ENCODE measurements at places on chromosomes 6 and 20.

GRCh38 chr20:23122796-23123655 lies 36.9 kb upstream of the CD93 start:
- no peak for DNase-seq

- no peak for DNase-seq
These were observed 16.2 kb upstream of the RNF39 start for GRCh38 chr6:30091577-30092381.

DNA sequence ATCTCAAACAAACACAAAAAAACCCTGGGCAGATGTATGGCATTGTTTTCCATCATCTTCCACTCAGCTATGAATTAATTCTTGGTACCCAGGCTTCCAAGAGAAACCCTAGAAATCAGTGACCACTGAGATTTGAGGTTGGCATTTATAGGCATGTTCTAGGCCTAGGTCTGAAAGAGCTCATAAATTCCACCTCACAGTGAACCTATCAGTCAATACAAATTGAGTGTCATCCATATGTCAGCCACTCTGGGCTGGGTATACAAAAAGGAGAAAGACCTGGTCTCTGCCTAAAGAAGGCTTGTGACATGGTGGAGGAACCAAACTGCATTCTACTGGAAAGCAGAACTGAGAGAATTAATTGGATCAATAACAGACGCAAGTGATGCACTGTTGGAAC lies 30.2 kb downstream of the C20orf173 start:
- DNase-seq: no peak

GRCh38 chr6:105317607-105318533 lies 85.0 kb downstream of the PREP start:
- DNase-seq: no peak

DNA sequence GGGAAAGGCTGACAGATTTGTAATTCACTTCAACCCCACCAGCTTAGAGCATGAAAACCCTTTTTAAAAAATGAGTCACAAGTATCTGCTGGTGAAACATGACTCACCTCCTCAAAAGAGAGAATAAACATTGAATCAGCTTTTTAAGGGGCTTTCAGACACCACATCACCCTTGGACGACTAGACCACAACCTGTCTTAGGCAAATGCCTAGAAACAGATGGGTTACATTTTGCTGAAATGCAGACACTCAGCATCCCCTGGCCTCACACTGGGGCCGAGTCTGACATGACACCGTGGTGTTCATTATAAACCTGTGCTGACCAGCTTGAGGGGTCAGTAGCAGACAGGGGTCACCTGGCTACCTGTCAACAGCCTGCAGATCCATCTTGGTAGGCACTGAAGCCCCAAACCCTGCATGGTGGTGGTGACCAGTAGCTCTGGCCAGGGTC lies 175.3 kb upstream of the CST7 start:
- no peak for DNase-seq

- no peak for DNase-seq
These were observed 99.7 kb upstream of the ZNF217 start for GRCh38 chr20:53693262-53693871.

- no peak for DNase-seq
These were observed 134.1 kb upstream of the SALL4 start for GRCh38 chr20:51936377-51936776.

DNA sequence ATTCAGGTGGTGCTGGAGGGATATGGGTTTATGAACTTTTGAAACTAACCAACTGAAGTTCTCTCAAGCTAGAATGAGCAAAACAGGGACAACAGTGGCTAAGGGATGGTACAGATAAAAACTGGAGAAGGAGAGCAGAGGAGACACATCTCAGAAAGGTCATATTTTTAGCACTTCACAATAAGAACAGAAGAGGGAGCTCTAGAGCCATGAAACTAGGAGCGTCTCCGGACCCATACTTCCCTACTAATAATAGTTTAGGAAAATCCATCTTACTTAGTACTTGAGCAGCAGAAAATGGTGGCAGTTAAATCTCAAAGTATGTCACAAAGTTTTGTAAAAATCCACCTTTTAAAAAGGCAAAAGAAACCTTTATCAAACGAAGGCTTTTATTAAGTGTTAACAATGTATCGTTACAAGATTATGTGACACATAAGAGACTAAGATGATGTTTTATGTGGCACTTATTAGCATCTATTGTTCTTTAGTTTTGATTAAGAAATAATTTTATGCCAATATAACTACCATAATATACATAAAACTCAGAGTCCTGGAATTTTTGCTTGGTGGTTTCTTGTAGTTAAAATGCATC lies 278.6 kb downstream of the TBC1D32 start:
- no peak for DNase-seq

DNA sequence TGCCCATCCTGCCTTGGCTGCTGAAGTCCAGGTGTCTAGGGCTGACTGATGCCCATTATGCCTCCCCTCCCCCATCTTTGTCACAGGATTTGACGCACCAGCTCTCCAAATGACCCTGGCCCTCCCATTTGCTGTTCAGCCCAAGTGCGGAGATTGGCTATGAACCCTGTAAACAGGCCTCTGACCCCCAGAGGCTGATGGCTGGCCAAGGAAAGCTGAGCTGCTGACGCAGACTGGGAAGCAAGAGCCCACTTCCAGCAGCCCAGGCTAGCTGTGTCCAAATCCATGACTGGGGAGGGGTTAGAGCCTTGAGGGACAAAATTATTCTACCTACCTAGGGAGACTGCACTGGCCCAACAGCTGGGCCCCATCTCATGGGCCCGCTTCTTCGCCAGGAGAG lies 797 bp upstream of the GNRH2 start:
- DNase-seq: no peak

DNA sequence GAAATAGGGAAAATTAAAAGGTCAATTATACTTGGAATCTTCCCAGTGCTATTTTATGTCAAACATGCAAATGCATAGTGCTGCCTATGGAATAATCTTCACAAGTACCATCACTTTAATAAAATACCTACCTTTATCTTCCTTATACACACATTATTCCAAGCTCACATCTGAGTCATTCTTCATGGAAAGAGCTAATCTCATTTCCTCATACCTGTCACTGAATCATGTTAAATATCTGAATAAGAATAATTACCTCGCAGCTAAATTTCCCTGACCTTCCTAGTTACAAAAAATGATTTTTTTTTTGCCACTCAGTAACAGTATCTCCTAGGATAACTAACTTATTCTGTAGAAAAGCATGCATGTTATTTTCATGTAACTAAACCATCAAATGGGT lies 661.4 kb upstream of the HS3ST5 start:
- no peak for DNase-seq

DNA sequence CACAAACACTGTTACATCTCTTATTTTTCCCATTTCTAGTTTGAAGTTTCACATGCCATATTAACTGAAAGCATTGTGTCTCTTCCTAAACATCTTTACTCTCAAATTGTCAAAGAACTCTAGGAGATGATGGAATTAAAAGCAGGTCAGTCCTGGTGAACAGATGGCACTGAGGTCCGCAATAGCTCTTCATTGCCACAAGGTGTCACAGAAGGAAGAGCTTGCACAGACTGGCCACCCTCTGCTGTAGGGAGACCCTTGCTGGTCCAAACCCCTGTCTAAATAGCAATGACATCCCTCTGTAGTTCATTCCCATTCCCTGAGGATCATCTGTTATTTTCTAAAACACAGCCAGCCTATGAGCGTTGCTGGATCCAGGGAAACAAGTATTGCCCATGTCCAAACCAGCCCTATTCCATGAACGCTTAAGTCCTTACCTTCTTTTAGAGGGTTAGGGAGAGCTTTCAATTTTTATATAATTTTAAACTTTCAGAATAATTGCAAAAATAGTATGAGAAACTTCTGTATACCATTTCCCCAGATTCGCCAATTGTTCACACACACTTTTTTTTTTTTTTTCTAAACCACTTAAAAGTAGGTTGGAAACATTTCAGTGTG lies 10.1 kb upstream of the HDAC2 start:
- DNase-seq: no peak

GRCh38 chr20:58657262-58657661 lies 6.2 kb downstream of the STX16 start:
- DNase-seq: no peak

GRCh38 chr6:84876723-84877514 lies 112.5 kb upstream of the TBX18 start:
- DNase-seq: no peak

- no peak for DNase-seq
These were observed 539 bp downstream of the TMEM200A start for GRCh38 chr6:130366107-130367005.

GRCh38 chr20:53379014-53379832 lies 214.4 kb downstream of the ZNF217 start:
- DNase-seq: no peak

DNA sequence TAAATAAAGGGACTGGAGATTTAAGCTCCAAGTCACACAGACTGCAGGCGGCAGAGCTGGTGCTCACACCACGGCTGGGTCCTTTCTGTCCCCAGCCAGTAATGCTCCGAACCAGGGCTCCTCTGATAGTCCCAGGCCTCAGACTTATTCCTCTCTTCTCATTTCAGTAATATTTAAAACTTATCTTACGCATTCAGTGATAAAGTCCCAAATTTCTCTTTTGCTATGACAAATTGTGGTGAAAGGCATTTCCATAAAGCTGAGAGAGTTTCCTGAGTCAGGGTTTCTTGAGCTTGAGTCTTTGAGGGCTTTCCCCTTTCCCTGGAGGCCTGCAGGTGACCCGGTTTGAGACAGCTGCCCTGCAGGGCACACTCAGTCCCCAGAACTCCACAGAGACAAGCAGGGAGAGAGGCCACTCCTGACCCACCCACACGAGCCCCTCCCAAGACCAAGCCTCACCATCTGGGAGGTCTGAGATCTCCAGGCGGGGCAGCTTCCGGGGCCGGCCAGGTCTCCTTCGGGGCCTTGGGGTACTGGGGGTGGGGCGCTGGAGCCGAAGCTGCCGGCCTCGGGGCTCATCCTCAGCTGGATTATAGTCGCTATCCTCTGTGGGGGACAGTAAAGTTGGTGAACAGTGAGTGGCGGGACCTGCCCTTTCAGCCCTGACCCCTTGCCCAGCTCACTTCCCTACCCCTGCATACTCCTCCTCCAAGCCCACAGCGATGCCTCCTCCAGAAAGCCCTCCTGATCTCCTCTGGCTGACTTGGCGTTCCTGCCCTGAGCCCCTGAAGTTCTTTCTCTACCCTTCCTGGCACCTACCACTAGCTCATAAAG lies 6.6 kb downstream of the ZNF335 start:
- DNase-seq: no peak

GRCh38 chr20:56257604-56258003 lies 9.1 kb downstream of the MC3R start:
- no peak for DNase-seq

DNA sequence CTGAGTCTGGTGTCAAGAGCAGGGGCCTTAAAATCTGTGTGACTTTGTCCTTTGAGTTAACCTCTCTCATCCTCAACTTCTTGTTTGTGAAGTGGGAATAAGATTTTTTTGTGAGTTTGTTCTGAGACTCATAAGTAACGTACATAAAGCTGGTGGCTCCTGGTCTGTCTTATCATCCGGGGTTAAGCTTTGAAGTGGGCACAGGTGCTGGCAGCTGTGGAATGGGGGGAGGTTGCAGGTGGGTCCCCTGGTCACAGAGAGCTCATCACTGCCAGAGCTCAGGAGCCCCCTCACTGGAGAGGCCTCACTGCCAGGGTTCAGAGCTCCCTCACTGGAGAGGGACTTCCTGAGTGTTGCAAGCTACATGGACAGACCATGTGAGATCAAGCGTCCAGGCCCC lies 174.1 kb downstream of the NRN1 start:
- DNase-seq: no peak

GRCh38 chr6:80714513-80714912 lies 608.0 kb downstream of the BCKDHB start:
- DNase-seq: no peak

GRCh38 chr20:4534315-4534714 lies 187.4 kb upstream of the PRND start:
- DNase-seq: no peak

DNA sequence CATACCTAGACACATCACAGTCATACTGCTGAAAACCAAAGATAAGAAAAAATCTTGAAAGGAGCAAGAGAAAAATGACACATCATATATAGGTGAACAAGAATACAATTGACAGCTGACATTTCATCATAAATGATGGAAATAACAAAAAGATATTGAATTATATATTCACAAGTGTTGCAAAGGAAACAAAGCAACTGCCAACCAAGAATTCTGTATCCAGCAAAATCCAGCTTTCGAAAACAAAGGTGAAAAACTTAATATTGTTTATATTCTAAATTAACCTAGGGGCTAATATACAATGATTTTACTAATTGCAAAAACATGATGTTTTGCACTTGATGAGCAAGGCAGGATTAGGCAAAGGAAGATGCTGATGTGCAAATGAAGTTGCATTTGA lies 84.3 kb downstream of the MOXD1 start:
- DNase-seq: no peak

GRCh38 chr6:138310294-138310693 lies 67.4 kb upstream of the SMIM28 start:
- no peak for DNase-seq

GRCh38 chr6:145525038-145525437 lies 210.3 kb downstream of the EPM2A start:
- DNase-seq: no peak

DNA sequence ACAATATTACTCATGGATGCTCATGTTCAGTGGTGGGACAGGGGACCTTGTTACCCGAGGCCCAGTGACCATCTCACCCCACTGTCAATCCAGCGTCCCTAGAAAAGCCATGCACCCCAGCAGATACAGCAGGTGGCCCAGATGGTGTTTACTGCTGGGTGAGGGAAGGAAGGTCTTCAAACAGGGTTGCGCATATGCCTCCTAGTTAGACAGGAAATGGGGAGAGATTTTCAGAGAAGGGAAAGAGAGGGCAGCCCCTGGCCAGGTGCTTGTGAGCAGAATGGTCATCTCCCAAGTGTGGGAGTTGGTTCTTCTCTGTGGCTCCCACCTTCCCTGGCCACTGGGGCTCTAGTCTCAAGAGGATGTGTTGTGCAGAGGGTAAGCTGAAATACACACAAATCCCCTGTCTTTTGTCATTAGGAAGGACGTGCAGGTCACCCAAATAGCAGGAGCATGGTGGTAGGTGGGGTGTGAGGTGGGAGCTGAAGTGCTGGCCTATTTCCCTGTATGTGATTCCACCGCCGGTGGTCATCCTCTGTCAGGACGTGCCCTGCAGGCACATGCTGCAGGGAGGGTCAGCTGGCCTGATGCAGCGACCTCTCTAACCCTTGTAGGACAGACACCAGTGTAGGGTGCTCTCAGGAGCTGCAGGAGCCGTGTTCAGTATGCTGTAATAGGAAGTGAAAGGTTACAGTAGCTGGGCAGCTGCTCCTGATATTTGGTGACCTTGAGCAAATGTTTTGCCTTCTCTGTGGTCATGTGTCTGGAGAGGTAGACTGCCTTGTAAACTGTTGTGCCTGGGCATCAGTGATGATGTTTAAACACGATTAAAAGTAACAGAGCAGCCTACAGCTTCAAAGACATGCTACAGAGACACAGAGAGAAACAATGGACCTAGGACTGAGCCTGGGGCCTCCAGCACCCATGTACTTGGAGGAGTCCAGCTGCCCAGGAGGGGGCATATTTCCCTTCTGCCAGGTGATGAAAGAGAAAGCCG lies 3.2 kb upstream of the CST3 start:
- no peak for DNase-seq
